ENCODE measurements at places on chromosomes 4 and X.

GRCh38 chrX:21374163-21374993 is at the start of gene CNKSR2:
TSS of gene CNKSR2 (plus strand) at chrX:21374418. CDS start at chrX:21374898, 480 bp downstream.
- peak; percentile 55 for DNase-seq

DNA sequence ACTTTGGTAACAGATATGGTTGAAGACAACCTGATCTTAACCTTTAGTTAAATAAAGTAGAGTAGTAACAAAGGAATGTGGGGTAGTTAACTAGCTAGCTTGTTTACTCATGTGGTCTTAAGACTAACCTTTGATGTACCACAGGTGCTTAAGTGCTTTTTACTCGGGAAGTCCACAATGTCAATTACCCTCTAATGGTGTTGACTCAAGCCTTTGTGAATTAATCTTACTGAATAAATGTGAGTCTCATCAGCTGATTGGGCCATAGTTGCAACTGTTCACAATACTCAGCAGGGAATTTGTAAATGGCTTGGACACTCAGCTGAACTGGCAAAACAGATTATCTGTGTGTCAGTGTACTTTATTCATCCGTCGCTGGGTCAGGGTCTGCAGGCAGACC is 119.0 kb upstream of the UGT8 start:
- no peak for DNase-seq

DNA sequence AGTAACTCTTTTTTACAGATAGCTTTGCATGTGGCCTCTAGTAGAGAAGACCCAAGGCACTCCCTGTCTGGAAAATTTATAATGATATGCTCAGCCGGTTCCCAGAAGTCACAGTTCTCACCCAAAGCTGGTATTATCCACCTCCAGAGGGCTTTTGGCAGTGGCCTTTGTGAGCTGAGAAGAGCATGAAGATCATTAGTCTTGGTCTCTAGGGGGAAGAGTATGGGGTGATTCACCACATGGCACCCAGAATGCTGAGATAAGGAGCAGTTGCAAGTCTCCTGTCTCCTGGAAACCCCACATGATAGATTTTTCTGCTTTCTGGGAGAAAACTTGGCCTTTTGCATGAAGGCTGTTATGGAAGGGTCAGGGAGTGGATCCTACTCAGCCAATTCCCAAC is 75.4 kb upstream of the PRPS1 start:
- DNase-seq = no peak

DNA sequence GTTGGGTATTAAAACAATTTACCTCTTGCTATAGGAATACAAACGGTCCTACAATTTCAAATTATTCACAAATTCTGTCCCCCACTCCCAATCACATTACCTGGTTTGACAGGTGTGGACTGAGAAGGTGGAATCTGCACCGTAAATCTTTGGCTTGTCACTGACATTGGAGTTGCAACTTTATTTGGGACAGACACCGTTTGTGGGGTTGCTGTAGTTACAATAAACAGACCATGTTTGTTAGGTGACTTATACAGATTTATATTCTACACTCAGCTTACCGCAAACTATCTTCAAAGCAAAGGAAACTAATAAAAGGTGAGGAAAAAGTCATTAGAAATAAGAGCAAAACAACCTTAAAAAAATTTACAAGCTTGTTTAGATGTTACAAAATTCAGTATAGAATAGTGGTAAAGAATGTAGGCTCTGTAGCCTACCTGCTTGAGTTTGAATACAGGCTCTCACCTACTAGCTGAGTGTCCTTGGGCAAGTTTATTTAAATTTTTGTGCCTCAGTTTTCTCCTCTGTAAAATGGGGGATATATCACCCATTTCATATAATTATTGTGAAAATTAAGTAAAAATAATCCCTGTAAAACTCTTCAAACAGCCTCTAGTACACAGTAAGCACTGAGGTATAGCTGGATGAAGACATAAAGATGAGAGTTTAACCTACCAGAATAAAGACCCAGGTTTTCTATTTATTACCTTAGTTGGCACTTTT is 6.1 kb downstream of the TAF9B start:
- no peak for DNase-seq

- DNase-seq = no peak
These were observed 99.1 kb upstream of the USP38 start for GRCh38 chr4:143085659-143086058.

GRCh38 chr4:141065872-141066271 is 67.4 kb downstream of the RNF150 start:
- no peak for DNase-seq

DNA sequence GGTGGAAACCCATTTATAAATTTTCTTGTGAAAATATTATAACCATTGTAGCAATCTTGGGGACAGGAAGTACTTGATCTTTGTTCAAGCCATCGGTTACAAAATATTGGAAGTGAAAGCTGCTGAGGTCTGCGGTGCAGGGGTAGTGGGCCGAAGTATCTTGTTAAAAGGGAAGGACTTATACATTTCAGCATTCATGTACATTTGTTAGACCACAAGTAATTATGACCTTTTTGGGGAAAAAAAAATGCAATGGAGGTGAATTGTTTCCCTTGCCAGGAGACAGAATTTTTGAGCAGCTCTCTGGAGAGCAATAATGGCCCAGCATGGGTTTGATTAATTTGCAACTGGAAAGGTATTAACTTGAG is 121.3 kb downstream of the EGF start:
- no peak for DNase-seq
